Kidney tubule cell (primary cell): ENCODE measurements at places on chromosomes 4 and X.
A peak's percentile ranks its signal among the peaks of the same experiment; 100 is the strongest.

- no peak for DNase-seq
Observed at GRCh38 chrX:78109458-78109857, 5.4 kb downstream of the PGK1 start.

- DNase-seq, result no peak
Observed at GRCh38 chrX:19882066-19882775, 5.2 kb downstream of the SH3KBP1 start.

GRCh38 chr4:102430461-102430910 is 70.7 kb upstream of the NFKB1 start:
- DNase-seq, result peak; percentile 20

DNA sequence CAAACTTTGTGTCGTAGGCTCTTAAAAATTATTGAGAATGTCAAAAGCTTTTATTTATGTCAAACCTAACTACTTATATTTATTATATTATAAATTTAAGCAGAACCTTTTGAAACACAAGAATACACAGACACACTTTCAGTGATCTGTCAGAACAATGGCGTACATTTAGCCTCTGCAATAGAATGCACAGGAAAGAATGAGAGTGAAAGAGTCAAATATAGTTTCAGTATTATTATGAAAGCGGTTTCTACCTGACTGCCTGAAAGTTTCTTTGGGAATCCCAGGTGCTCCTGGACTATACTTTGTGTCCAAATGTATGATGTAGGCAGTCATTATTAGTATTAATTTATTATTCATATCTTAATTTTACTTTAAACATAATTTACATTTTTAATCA is 872.0 kb upstream of the AGA start:
- DNase-seq, result no peak

DNA sequence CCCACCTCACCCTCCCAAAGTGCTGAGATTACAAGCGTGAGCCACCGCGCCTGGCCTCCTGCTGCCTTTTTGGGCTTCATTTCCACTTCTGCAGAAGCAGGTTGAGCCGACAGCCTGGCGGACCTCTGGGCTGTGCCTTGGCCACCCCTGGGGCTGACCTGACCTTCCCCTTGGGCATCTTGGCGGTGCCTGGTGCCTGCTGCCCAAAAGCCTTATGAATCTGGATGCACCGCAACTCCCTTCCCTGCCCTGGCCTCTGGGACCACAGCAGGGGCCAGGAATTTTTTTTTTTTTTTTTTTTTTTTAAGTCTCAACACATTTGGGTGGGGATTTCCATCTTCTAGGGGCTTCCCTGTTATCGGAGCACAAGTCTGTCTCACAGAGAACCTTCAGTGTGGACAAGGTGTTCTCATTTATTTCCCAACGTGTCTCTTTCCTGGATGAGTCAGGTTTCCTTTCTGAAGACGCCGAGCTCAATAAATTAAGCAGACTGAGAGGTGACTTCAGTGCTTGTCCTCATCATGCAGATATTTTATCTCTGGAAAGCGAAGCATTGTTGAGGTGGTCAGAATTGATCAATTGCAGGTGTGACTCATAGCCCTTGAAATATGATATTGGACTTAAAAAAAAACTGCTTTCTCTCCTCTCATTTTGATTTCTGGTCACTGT is 79.7 kb downstream of the SHROOM2 start:
- peak; percentile 56 for DNase-seq

DNA sequence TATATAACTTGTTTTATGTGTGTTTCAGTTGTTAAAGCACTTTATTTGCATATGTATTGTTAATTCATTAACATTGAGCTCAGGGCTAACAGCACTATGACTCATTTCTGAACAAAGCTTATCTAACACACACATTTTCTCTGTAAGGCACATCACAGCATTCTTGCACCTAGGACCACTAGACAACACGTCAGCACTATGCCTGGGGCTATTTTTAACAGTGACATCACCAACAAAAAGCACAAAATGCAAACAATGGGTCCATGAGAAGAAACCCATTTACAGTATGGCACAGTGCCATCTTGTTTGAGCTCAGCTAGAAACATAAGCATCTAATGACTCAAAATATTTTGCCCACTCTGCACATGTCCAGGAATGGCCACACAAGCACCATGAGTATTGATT is 124.4 kb downstream of the RELL1 start:
- peak; percentile 96 for DNase-seq

DNA sequence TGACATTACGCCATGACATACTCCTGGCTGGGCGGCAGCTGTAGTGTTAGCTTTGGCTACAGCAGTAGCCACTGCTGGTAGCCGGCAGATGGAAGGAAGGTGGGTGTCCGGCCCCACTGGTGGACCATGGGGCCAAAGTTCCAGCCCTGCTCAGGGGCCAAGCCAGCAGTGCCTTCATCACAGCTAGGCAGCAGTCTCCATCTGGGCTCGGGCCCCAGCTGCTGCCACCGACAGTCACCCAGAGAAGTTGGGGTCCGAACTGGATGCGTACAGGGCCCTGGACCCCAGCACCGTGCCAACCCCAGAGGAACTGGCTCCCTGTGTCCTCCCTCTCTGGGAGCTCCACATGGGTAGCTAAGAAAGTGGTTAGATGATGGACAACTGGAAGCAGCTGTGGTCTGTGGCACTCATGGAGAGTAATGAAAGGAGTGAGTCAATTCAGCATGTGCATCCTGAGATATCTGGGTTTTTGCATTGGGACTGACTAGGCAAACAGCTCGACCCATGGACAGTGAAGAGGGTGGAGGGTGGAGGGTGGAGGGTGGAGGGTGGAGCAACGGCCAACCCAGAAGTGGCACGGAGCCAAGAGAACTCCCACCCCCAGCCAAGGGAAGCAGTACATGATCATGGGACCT is 366.6 kb upstream of the GRIA3 start:
- no peak for DNase-seq

GRCh38 chr4:37757761-37758160 is 68.7 kb upstream of the PGM2 start:
- no peak for DNase-seq

GRCh38 chrX:96556886-96557285 is 127.8 kb upstream of the DIAPH2 start:
- no peak for DNase-seq

- DNase-seq, result no peak
Observed at GRCh38 chrX:118252967-118253366, 92.9 kb upstream of the WDR44 start.

DNA sequence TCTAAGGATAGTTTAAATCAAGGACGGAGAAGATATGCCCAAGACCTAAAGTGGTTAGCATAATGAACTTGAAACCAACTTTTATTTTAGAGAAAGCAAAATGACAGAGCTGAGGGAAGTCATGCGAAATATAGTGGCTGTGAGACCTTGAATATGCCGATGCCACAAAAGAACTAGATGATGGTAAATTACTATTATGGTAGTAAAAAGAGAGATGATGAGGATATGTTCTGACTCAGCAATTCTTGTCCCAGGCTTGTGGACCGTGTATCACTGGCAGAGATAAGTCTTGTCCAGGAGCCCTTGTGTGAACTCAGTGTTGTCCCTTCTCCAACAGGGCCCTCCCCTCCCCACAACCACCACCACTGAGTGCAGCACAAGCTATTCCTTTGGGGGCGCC is 1605.6 kb upstream of the TENM3 start:
- DNase-seq, result no peak

DNA sequence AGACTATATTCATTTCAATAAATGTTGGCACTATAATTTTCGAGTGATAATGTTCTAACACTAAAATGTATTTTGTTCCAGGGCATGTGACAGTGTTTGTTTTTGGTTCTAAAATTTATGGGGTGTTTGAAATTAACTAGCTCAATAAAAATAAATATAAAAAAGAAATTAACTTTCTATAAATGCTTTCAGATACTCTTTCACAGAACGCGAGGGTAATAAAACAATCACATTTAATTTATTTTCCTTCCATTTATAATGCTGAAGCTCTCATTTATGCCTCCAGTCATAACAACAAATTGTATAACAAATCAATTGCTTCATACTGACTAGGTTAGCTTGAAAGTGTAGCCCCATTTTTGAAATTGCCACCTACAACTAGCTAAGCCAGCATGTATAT is 122.4 kb upstream of the GPM6A start:
- DNase-seq, result no peak

GRCh38 chr4:2937146-2937857 is 25.9 kb downstream of the NOP14 start:
- DNase-seq, result peak; percentile 96

- DNase-seq, result no peak
Observed at GRCh38 chr4:25095837-25096236, 64.4 kb downstream of the SEPSECS start.

DNA sequence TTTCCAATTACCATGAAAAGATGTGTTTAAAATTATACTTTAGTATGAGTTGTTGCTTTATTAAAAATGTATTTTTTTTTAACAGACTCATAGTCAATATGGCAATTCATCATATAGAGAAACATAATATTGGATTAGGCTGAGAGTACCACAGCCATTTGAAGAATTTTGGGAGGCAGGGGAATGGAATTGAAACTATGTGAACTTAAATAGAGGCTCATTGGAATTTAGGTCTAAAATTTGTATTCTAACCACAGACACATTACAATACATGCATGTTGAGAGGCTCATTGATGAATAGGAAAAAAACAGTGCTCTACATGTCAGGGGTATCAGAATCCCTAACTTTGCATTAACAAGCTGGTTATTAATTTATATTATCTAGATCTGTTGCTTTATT is 269.6 kb downstream of the DKK2 start:
- no peak for DNase-seq

GRCh38 chrX:55167124-55167803 is 52.9 kb upstream of the PAGE5 start:
- DNase-seq, result peak; percentile 46

- peak; percentile 51 for DNase-seq
Observed at GRCh38 chr4:78018271-78019049, 38.7 kb upstream of the FRAS1 start.

DNA sequence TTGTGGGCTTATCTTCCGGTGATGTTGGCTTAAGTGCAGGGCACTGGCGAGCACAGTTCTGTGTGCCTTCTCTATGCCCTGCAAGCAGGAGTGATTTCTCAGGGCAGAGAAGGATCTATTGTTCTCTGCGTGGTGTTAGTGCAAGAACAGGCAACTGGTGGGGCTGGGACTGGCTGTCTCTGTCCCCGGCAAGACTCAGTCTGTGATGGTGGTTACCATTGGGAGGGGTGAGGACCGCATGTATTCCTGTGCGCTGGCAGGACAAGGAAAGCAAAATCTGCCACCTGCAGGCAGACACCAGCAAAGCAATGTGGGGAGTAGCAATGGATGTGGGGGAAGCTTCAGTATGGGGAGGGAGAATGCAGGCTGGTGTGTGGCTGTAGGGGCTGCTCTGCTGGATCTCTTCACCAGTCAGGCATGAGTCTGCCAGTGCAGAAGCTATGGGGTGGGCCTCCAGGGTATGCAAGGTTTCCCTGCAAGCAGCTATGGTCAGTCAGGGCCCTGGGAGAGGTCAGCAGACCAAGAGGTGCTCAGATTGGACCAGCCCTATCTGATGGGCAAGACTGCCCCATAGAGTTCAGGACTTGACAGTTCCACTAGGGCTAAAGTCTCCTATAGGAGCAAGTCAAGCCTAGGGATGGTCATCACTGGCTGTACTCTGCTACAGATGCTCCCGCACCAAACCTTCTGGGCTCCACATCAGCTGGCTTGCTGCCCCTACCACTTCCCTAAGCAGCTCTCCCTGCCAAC is 16.8 kb downstream of the PF4 start:
- DNase-seq, result peak; percentile 41

DNA sequence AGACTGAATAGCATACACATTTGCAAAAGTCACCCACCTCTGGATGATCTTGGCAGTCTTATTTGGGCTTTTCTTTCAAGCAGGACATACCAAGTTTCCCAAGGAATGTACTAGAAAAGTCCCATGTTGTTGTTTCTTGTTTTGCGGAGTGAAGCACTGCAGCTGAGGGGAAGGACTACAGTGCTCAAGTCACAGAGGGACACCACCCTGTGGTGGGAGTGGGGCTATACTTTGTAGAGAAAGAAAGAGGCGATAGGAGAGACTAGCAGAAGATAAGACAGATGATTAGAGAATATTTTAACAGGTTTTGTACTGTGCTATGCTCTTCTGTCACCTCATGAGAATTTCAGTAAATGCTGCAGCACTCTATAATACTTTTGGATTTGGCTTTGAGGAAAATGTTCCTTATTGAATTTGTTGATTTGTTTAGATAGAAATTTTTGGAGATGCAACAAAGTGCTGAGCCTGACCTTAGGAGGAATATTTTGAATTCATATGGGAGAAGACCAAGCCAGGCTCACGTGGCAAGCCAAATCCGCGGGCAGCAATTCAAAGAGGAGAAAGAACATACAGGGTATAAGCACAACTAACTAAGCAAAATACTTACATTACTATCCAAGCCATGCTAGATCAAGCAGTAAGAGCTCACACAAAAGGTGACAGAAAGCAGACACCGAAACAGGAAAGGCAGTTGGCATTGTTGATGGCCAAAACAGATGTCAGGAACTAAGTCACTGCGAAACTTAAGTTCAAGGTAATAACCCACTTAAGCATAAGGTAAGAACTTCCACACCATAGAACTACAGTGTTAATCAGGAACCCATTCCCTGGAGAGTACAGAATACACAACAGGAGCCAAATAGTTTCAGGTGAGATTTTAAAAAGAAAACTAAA is 280.3 kb upstream of the INTU start:
- no peak for DNase-seq

DNA sequence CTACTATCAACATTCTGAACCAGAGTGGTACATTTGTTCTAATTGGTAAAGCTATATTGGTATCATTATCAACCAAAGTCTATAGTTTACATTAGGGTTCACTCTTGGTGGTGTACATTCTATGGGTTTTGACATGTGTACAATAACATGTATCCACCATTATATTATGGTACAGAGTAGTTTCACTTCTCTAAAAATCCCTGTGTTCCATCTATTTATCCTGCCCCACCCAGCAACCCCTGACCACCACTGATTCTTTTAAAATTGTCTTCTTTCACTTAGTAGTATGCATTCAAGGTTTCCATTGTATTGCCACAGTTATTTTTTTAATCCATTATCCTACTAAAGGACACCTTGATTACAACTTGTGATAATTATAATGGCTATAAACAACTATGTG is 15.3 kb upstream of the TMPRSS11D start:
- DNase-seq, result no peak

DNA sequence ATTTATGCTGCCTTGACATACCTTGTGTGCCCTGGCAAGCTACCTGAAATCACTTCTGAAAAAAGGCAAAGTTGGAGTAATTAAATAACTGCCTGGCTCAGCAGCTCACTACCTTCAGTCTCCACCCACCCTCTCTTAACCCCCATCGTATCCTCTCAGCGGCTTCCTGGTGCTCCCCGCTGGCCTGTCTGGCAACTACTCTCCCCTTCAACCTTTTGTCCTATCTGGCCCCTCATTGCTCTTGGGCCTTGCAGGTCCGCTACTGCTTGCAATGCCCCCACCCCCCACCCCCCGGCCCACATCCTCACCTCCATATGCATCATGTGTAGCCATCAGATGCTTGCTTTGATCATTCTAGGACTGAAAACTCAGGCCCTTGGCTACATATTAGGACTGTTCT is 34.5 kb downstream of the PRPS1 start:
- DNase-seq, result no peak

- DNase-seq, result no peak
Observed at GRCh38 chrX:72057849-72058248, 73.9 kb downstream of the RTL5 start.
